Sciatic nerve (tissue), 2 donors: ENCODE measurements at places on chromosomes 5 and 9. TPM values are rescaled to one million over a fixed set of nuclear protein-coding genes. Genes with fewer than 3 reads are reported as not detected.

PCDHB1 gene
- total RNA-seq = 0.09 TPM

SUSD3 gene
- 6.6 TPM for total RNA-seq

NR6A1 gene
- total RNA-seq = 3.3 TPM

PCDHB12 gene
- total RNA-seq = 6.6 TPM

CBY3 gene
- total RNA-seq = not detected

GMCL2 gene
- not detected for total RNA-seq

SLC45A2 gene
- not detected for total RNA-seq

SHISAL2B gene
- total RNA-seq = not detected

PCDHGA4 gene
- total RNA-seq = 10.6 TPM

FOXD4L5 gene
- 0.27 TPM for total RNA-seq

PCDHGB6 gene
- total RNA-seq = 12.4 TPM

GRCh38 chr5:173454361-173454735 is 126.1 kb upstream of the STC2 start:
- no peak for DNase-seq

DNA sequence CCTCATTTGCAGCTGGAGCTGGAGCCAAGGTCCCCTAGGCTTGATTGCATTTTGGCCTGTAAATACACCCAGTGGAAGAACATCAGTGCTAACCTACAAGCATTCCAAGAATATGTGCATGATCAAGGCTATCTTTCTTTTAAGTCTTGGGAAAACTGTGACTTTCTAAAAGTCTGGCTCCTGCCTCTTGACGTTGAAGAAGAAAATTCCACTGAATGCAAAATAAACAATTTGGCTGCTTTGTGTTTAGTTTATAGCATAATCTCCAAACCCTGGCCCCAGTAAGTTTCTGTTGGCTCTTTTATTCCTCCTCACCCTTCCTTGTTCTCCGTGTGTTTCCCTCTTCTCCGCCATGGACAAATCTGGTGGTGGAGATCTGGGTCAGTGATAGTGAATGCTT is 109.3 kb upstream of the TLE1 start:
- no peak for DNase-seq

DNA sequence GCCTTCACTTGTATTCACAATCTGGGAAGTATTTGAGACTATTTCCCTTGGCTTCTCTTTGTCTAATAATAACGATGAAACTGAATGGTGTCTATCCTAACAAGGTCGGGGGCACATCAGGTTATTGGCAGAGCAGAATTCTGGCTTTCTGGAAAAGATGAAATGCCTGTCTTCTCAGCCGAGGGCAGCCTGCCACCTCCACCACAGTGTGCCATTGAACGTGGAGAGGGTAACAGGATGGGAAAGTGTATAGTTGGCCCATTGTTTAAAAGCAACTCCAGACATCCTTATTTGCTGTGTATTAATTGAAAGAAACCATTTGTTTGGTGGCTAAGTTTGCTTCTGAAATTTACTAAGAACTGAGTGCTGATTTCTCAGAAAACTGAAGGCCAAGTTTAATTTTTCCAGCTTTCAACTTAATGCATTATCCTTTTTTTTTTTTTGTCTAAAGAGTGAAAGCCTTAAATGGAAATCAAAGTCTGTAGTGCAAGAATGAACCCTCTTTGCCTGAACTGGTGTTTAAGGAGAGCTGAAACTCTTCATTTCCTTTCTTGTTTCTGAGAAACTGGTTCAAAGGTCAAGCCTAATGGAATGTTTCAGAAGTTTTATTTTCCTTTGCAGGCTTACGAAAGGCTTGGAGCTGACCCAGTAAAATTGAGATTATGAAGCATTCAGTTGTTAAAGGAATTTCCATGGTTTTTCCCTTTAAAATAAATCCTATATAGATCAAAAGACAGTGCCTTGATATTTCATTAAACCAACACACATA is 563.7 kb upstream of the DAP start:
- no peak for DNase-seq

GRCh38 chr5:122183098-122183787 is 53.9 kb downstream of the ZNF474 start:
- DNase-seq = no peak

- DNase-seq = no peak
These were observed 168.8 kb downstream of the GAPVD1 start for GRCh38 chr9:125430161-125431011.

- DNase-seq = no peak
These were observed 67.9 kb downstream of the IQGAP2 start for GRCh38 chr5:76470976-76471375.

DNA sequence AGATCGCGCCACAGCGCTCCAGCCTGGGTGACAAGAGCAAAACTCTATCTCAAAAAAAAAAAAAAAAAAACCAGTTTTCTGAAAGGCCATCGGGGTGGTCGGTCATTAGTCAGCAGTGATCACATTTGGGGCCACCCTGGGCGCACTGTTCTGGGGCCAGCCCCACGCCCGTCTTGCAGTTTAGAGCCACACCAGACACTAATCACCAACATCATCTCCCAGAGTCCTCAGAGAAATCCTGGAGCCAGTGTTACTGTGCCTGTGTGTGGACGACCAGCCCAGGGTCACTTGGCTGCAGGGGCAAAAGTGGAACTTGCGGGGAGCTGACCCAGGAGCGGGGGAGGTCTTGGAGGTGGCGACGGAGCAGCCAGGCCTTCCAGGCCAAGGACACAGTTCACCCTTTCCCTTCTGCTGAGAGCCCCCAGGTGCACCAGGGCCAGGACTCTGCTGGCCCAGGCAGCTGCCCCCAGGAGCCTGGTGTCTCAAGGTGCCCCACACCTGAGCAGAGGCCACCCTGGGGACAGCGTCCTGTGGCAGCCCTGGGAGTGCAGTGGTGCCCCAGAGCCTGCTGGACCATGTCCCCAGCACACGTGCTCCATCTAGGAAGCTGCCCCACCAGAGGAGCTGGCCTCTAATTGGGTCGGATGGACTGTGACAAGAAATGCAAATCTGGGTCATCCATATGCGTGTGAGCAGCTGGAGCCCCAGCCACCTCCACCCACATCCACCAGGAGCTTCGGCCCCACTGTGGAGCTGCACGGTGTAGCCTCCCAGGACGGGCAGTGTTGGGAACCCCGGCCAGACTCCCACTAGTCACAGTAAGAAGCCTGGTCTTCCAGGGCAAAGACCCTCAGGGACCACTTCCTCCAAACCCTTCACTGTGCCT is 51.1 kb downstream of the NEK6 start:
- DNase-seq = no peak

DNA sequence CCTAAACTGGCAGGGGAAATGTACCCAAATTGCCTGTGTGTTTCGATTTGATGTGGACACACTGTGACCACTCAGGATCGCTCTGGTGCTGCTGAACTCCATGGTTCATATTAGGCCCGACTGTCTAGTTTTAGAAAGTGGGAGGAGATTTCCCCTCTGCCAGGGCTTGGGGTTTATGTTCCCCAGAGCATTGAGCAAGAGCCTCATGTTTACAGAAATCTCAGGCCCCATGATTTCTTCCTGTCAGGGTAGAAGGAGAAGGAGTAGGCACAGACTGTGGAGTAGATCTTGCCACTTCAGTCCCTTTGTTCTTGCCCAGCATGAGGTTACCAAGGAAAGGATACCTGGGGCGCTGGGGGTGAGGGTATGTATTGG is 40.8 kb upstream of the GLRX start:
- DNase-seq = peak; percentile 65

DNA sequence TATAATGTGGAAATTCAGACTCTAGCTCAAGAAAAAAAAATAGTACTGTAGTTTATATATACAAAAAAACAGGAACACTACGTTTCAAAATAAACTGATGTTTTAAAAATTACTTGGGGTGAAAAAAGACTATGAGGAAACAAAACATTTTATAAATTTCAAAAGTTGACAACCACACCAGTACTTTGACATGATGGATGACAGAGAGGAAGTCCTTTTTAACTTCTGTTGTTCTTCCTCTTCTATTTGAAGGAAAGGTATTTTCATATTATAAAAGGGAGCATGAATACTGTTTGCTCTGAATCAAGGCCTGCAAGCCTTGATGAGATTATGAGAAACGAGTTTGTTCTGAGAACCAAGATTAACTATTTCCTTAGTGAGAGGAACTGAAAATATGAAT is 456.9 kb downstream of the TAF11L14 start:
- no peak for DNase-seq

DNA sequence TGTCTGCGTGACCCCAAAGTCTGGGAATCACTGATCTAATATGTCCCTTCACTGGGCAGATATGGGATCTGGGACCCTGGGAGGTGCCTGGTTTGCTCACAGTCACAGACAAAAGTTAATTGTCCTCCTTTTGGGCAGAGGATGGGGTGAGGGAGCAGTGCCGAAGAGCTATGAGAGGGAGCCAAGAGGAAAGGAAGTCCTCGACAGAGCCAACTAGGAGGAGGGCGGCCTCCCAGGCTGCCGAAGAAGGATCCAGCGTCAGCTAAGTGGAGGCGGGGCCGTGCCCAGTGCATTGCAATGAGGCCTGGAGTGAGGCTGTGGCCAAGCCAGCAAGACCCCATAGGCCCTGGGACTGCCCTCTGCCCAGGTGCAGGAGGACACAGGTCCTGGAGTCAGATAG is 11.4 kb downstream of the AIF1L start:
- DNase-seq = peak; percentile 73

- DNase-seq = no peak
These were observed 48.6 kb downstream of the UBAP1 start for GRCh38 chr9:34227445-34227844.

- no peak for DNase-seq
These were observed 91.3 kb upstream of the KIF2A start for GRCh38 chr5:62214701-62215100.
